NCI-H1105 (cell line): ENCODE measurements at places on chromosomes 1 and 21.

- peak; percentile 66 for DNase-seq
Measured at GRCh38 chr1:161367684-161368400, at the start of gene CFAP126. CFAP126 (minus strand) TSS chr1:161367876; CDS start chr1:161367868, 8 bp downstream.

DNA sequence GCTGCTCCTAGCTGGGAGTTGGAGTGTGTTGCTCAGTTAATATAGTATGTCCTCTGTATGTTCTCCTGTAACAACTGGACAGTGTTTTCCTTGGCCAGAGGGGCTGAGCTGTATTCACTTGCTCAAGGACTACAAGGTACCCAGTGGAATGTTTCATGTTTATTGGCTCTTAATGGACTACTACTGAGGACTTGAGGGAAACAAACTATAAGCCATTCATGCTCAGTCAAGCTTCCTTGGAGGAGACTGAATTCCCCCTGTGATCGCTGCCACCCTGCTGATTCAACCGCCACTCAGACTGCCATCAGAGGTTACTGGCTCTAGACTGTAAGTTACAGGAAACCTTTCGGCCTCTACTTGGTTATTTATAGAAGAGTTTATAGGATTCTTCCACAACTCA, 166.6 kb downstream of the ZC3H11B start:
- no peak for DNase-seq

DNA sequence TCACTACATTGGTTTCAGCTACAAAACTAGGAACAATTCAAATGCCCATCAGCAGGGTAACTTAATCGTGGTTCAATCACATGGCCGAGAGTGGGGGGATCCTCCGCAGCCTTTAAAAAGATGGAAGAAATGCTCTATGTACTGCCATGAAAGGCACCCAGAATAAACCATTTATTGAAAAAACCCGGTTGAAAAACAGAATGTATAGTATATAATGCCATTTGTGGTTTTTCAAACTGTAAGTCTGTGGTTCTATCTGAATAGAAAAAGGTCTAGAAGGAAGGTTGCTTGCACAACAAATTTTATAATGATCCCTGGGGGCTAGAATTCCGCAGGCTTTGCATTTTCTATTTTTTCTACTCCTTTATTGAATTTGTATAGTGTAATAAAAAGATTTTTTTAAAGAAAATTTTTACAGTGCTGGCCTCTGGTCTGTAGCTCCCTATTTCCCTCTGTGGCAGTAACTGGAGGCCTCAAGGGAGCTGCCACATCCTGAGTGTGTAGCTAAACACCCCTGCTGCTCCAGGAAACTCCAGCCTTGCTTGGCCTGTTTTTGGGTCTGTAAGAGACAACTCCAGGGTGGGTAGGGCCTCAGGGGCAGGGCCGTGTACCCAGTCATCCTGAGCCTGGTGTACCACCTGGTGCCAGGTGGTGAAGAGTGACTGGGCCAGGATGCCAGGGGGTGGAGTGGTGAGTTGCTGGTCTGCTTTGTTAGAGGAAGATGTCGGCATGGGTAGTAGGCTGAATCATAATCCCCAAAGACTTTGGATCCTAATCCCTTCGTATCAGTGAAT, 51.5 kb upstream of the EPS8L3 start:
- no peak for DNase-seq

- DNase-seq, result no peak
Measured at GRCh38 chr1:77421504-77422233, 139.8 kb downstream of the AK5 start.
